ENCODE measurements at places on chromosomes 5 and 9. TPM values are rescaled to one million over a fixed set of nuclear protein-coding genes. Genes with fewer than 3 reads are reported as not detected.

Gene SLC6A7
- total RNA-seq, result not detected

Gene FAM163B
- not detected for total RNA-seq

Gene IL17B
- total RNA-seq, result not detected

Gene ADAMTSL2
- total RNA-seq, result 17.4 TPM

DNA sequence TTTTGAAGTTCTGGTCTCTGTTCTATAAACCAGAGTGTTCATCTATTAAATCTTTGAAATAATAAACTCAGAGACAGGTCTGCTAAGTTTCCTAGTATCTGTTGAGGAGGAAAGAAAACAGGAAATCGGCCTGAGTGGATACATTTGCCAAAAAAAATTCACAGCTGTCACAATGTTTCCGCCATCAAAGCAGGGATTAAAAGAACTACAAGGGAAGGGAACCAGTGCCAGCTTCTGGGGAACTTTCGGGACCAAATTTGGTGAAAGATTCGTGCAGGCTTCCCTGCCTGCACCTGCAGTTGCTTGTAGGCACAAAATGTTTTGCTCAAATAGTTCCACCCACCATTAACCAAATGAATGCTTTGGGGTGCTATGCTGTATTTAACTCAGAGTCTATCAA, 267.5 kb downstream of the MSX2 start:
- no peak for DNase-seq

- no peak for DNase-seq
Observed at GRCh38 chr5:21847300-21847699, 1005.8 kb downstream of the CDH12 start.

DNA sequence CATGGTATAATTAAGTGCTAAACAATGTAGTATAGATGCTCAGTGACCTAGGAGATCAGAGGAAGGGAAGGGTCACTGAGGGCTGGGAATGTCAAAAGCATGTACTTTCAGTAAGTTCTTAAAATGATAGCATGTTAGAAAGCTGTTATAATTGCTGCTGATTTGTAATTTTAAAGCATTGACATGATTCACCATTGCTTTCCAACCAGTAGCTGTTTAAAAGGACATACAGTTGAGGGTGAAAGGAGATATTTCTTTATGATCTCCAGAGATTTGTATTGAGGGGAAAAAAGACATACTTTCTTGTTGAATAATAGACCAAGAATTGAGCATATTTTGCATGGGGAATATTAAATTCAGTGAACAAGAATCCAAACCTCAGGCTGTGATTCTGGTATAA, 1.2 kb upstream of the SLC1A3 start:
- DNase-seq, result no peak

GRCh38 chr5:80231243-80231642, 24.6 kb downstream of the SERINC5 start:
- DNase-seq, result no peak

GRCh38 chr5:80975065-80975464, 14.9 kb downstream of the RASGRF2 start:
- no peak for DNase-seq

GRCh38 chr9:132201780-132202703, 40.2 kb downstream of the NTNG2 start:
- DNase-seq, result no peak

Data from upper lobe of right lung (tissue), 1 donor.